ENCODE measurements at places on chromosomes 6 and 20.

DNA sequence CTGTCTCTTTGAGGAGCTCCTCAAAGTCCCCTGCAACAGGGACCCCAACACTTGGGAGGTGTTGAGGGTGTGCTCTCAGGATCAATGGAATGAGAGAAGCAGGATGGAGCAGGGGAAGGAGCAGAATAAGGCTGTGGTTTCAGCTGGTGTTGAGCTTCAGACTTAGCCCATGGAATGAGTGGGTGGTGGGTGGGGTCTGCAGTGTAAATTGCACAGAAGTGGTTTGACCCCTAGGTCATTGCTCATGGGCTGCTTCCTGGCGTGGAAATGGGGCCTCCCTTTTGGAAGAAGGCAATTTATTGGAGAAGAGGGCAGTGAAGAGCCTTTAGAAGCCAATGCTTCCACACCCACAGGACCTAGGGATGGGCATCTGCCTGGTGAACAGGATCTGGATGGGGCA is 37.0 kb upstream of the KCNG1 start:
- DNase-seq: no peak

DNA sequence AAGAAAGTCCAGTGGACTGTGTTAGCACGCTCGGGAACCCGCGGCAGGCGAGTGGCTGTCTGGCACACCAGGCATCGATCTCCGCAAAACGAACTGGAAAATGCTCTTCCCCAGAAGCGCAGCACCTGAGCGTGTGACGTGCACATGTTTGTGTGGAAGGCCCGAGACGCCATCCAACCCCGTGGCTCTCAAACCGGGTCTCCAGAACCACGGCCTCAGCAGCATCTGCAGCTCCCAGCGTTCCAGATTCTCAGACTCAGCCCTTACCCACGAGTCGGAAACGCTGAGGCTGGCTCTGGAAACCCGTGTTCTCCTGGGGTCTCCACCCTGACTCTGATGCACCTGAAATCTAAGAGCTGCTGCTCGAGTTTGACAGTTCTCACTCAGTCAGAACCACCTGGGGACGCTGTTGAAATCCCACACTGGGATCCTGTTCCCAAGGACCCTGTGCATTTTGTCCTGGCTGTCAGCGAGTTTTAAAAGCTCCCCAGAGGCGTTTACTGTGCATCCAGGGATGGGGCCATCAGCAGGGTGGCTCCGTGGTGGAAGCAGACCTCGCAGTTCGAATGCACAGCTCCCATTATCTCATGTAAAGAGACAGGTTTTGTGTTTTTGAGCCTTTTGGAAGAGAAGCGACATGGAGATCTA is 69.0 kb downstream of the DLL1 start:
- DNase-seq: no peak

DNA sequence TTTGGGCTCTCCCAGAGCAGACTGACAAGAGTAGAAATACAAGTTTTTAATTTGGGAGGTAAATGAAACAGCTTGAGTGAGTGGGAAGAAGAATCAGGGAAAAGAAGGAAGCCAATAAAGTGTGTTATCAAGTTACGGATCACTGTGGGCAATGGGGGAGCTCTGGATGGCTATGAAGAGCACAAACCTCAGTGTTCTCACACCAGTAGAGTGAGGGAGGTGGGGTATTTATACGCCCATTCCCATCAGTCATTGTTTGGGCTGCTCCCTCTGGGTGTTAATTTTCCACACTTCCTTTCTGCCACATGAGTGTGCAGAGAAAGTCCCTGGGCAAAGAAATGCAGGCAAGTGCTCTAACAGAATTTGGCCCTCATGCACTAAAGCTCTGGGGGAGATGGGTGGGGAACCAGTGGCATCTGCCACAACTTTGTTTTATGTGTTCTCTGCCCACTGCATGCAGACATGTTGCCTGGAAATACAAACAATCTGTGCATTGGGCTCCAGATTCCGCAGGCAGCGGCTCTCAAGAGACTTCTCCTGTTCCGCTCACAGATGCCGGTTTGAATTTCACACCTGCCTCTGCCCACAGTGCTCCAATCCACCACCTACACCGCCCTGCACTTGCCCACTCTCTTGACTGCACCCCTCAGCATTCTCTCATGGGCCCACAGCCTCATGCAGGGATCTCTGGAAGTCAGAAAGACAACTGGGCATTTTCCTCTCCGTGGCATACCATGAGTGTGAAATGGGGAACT is 211.1 kb upstream of the RNF24 start:
- DNase-seq: no peak

DNA sequence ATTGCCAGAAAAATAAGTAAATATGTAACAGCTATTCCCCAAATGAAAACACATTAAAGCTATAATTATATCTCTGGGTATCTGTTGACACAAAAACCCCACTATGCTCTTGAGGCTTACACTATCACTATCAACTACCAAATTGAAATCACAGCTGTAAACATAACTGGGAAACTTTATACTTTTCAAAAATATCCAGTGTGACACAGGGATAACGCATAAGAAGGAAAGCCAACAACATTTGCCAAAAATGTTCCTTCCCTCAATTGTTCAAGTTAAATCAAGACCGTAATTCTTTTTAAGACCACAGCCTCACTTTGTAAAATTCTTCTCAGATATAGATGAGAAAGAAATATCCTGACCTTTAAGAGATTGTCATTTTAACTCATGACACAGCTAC is 3.1 kb downstream of the ZHX3 start:
- DNase-seq: no peak

- DNase-seq: peak; percentile 61
These were observed 46.5 kb downstream of the NFATC2 start for GRCh38 chr20:51495921-51496545.

GRCh38 chr6:167111597-167111996 is 11.3 kb upstream of the CCR6 start:
- no peak for DNase-seq

GRCh38 chr20:51221791-51222408 is 199.0 kb upstream of the KCNG1 start:
- DNase-seq: peak; percentile 65

- no peak for DNase-seq
These were observed 90.5 kb upstream of the SNX9 start for GRCh38 chr6:157732416-157733161.

DNA sequence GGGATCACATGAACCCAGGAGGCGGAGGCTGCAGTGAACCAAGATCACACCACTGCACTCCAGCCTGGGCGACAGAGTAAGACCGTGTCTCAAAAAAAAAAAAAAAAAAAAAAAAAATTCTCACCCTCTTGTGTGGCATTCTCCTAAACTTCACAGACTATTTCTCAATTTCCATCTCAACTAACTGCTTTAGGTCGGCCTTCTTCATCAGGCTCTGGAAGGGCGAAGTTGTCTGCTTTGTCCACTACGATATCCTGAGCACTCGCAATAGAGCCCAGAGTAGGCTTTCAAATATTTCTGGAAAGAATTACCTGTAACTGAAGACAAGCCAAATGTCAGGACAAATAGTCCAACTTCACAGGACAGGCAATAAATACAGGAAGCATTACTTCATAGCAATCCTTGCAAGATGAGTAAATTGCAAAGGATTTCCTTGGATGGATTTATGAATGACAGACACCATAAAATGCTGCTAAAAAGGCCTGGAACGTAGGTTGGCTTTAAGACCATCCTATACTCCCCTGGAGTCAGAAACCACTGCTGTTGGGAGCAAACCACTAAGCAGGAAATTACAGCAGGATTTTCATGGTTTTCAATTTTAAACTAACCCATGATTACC is 116.3 kb upstream of the SLC2A12 start:
- no peak for DNase-seq

DNA sequence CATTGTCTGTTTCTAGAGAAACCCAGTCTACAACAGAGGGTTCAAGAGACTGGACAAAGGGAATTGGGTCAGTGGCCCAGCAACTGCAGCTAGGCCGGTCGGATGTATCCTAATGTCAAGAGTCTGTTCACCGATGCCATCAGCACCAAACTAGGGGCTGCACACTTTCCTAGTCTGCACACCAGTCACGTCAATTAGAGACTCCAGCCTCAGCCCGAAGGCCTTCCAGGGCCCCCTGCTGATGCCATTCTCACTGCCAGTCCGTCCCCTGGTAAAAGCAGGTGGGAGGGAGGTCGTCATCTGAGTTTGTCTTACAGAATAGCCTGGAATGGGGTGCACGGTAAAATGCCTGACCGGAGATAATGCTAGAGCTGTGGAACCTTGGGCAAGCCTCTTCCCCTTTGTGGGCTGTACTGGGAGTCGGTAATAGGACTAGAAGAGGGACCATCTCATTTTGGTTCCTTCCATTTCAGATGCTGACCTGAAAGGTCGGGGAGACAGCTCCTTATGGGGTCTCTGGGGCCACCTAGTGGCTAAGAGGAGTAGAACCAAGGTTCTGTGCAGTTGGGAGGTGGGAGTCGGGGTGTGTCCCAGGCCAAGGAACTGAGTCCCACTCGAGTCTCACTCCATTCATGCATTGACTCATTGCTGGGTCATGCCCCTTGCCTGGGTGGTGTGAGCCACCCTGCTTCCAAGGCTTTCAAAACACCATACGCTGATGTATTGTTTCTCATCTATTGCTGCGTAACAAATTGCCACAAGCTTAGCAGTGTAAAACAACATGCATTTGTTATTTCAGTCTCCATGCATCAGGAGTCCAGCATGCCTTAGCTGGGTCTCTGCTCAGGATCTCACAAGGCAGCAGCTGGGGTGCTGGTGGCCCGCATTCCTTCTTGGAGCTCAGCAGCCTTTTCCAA is 5.1 kb downstream of the SOX12 start:
- DNase-seq: peak; percentile 74

- no peak for DNase-seq
These were observed 557.6 kb downstream of the QKI start for GRCh38 chr6:163971841-163972838.

DNA sequence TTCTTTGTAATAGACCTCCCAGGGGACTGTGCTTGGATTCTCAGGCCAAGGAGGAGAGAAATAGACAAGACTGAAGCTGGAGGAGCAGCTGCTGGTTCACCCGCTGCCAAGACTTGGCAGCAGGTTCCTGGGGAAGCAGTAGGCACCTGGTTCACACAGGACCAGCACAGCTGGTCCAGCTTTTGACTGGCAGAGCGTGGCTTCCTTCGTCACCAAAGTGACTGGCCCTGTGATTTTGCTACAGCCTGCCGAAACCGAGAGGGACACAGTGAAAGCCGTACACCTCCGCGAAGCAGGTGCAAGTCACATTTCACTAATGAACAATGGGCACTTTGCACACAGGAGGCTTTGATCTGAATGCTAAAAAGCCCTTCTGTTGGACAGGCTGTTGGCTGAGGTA is 199.0 kb downstream of the RNF144B start:
- DNase-seq: no peak

GRCh38 chr20:35994994-35995453 is 26.6 kb downstream of the CNBD2 start:
- DNase-seq: peak; percentile 87

DNA sequence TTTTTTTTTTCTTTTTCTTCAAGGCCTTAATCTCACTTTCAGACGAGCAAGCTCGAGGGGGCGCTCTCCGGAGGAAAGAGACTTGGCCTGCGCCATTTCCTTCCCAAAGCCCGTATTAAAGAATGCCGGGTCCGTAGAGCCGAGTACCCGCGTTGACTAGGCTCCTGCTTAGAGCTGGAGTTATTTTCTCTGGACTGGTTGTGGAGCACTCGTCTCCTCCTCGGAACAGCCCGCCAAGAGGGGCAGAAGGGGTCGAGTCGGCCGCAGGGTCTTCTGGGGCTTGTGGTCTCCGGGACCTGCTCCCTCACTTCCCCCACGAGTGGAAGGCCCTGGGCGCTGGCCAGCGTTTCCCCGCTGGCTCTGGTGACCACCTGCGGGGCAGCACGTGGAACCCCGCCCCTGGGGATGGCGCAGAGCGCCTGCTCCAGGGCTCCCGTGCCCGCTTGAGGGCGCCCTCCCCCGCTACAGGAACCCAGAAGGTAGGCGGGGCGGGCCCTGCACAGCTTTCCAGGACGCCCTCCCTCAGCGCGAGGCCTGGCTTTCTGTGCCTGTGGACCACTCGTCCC is 2.7 kb upstream of the MEI4 start:
- DNase-seq: peak; percentile 7

GRCh38 chr20:59818911-59819310 is 114.5 kb downstream of the SYCP2 start:
- DNase-seq: no peak
